ENCODE measurements at places on chromosomes 16 and 17.

- DNase-seq, result no peak
Observed at GRCh38 chr17:32792207-32792606, 84.7 kb downstream of the MYO1D start.

GRCh38 chr16:19715566-19715965, 2.5 kb downstream of the KNOP1 start:
- no peak for DNase-seq

DNA sequence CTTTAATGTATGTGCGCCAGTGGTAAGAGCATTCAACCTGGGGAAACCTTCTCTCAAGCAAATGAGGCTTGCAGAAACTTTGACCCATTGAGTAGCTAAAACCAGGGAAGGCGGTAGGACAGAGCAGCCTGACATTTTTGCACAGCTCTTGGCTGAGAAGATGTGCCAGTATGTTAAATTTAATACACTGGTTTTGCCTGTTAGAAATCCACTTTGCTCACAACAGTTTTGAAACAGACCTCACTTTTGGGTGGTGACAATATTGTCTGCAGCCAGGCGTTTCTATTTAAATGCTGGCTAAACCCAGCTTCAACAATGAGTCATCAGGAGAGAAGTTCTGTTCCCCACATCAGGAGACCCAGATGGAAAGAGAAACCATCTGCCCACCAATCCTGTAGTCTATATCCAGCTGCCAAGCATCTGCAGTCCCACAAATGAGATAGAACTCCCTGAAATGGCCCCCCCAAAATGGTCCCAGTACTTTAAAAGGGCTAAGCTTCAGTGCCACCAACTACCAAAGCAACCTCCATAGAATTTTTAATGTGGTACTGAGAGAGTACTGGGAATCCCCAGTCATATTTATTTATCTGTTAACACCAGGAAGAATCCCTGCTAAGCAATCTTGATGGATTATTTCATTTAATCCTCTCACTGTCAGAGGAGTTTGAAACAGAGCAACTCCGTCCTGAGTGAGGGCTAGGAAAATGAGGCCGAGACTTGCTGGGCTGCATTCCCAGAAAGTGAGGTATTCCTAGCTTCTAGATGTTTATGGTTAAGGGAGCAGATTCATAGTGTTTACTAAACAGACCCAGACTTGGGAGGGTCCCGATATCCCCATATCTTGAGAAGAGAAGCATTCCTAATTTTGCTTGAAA, 29.0 kb upstream of the CLEC3A start:
- peak; percentile 6 for DNase-seq

DNA sequence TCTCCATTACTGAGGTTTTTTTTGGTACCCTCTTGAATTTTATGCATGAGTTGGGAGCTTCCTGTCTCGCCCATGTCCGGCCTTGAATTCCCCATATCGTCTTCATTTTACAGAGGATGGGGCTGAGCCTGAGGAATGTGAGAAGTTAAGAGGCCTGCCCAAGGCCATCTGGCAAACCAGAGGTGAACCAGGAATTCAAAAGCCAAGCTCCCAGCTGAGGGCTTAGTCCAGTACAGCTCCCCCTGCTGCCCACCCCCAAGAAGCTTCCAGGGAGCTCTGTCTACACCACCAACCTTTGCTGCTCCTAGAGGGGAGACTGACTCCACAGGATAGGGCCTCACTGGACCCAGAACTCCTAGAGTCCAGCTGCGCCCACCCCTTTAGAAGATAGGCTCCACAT, 20.7 kb upstream of the C16orf78 start:
- DNase-seq, result peak; percentile 22

DNA sequence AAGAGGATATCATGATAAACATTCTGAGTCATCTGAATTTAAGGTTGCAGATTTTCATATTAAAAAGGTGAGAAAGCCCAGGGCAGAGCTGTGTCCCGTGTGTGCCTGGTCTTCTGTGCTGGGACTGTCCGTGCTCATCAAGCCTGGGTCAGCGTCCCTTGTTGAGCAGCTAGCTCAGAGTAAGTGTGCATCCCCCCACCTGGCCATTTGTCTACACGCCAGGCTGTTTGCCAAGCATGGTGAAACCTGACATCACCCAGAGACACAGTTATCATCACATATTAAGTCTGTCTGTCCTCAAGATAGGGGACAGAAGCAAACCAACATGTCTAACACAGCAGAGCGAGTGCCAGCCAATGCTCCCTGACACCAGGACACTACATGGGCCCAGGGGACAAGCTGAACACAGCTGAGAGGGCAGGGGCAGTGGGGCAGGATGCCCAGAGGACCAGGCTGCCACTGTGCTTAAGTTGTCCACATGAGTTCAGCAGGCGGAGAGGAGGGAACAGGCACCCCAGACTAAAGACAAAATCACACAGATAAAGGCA, 57.9 kb upstream of the CNEP1R1 start:
- no peak for DNase-seq

- peak; percentile 28 for DNase-seq
Observed at GRCh38 chr16:84357191-84357651, 11.1 kb upstream of the ATP2C2 start.

DNA sequence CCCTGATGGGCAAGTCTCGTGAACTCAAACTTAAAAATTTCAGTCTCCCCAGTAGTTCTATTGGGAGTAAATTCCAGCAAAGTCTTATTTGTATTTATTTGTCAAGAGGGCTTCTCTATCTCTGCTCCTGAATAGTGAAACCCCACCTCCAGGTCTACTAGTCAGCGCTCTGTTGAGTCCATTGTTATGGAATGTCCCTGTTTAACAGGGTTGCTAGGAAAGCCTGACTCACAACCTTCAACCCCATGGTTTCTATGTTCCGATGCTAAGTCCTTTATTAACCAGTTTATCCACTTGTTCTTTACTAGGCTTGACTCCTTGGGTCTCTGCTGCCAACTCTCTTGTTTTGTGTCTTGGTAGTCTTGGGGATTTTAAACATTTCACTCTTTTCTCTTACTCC, 250.7 kb upstream of the MYOCD start:
- DNase-seq, result peak; percentile 89

GRCh38 chr16:28104404-28104803, 40.9 kb upstream of the GSG1L start:
- no peak for DNase-seq

DNA sequence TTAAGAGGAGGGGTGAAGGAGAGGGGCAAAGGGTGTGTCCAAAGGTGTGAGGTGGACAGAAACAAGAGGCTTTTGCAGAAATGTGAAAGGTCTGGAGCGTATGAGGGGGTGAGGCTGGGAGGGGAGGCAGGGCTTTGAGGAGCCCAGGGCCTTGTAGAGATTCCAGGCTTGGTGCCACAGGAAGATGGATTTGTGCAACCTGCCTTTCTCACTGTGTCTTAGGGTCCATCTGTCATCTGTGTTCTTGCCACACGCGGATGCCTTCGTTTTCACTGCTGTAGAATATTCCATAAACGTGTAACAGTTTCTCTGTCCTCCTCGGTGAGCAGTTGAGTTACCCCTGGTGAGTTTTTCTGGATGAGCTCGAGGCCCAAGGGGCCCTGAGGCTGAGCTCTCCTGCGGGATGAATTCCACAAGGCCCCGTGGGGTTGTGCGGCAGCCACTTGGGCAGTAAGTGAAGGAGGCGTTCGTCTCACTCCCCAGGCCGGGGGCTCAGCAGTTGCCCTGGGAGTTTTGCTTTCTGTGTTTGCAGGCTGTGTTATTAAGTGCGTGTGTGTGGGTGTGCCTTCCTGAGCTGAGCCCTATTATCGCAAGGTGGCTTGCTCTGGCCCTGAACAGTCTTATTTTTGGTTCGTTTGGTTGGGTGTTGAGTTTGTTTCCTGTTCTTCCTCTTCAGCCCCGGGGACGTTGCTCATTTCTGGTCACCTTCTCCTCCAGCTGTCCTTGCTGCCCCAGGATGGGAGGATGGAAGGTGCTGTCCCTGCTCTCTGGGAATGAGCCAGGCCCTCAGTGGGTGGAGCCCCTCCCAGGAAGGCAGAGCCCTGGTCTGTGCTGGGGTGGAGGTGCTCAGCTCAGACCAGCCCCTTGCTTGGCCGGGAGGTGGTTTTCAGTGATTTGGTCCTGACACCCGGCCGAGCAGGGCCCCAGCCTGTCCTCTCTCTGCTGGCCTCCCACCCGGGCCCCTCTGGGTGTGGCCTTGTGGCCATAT, 28.4 kb downstream of the BAIAP2 start:
- no peak for DNase-seq

DNA sequence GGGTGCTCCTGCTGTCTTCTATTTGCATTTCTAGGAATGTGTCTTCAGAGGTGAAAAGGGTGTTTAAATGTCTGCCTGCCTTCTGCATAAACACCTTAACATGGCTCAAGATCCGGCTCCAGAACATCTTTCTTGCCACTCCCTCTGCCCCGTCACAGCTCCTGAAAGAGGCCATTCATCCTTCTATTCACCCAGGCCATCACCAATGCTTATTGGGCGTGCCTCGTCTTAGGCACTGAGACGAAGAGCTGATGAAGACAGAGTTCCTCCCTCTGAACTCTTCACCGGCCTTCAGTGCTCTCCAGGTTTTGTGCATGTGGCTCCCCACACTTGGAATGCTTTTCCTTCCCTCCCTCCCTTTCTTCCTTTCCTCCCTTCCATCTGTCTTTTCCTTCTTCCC, 386.7 kb downstream of the UTP18 start:
- no peak for DNase-seq

GRCh38 chr17:45666046-45666600, 118.0 kb upstream of the CRHR1 start:
- DNase-seq, result no peak

- no peak for DNase-seq
Observed at GRCh38 chr16:46729326-46729995, 18.7 kb downstream of the MYLK3 start.

DNA sequence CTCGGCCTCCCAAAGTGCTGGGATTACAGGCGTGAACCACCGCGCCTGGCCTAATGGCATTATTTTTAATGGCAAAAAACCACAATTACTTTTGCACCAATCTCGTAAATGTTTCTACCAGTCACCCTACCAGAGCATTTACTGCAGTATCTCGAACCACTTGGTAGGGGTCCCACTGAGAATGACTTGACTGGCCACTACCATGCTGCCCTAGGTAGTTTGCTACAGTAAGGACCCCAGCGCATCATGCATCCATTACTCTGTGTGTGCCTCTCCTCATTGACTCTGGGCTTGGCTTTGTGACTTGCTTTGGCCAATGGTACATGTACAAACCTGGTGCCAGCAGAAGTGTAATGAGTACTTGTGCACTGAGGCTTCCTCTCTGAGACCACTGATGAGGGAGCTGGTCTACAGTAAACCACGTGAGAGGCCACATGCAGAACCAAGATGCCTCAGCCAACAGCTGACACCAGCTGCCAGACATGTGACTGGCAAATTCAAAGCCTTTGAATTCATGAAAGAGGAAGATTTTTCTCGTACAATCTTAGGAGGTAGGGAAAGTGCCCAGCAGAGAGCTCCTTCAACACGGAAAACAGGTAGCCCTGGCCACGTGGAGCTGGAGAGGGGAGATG, 421.7 kb upstream of the C16orf82 start:
- no peak for DNase-seq

GRCh38 chr16:24966634-24967033, 48.5 kb downstream of the ARHGAP17 start:
- DNase-seq, result no peak

GRCh38 chr17:63221939-63222338, 224.2 kb downstream of the CYB561 start:
- DNase-seq, result no peak

DNA sequence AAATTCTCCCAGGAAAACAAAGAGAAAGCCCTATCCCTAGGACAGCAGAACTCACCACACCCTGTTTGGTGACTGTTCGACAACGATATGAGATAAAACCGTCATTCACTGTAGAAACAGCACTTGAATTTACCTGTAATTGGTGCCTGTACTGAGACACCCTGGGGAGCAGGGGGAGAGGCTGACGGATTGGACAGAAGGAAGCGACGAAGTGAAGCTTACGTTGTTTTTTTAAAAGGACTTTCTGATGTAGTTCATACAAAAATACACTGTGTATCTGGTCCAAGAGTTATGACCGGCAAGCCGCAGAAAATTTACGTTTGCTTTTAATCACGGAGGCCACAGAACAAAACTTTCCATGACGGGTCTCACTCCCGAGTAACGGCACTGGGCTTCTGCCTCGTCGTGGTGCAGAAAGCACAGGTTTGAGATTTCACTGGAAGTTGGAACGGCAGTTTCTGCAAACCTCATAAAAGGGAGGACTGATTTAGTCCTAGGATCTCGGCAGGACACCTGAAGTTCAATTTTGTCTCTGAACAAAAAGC, 9.7 kb downstream of the NXN start:
- DNase-seq, result peak; percentile 68

DNA sequence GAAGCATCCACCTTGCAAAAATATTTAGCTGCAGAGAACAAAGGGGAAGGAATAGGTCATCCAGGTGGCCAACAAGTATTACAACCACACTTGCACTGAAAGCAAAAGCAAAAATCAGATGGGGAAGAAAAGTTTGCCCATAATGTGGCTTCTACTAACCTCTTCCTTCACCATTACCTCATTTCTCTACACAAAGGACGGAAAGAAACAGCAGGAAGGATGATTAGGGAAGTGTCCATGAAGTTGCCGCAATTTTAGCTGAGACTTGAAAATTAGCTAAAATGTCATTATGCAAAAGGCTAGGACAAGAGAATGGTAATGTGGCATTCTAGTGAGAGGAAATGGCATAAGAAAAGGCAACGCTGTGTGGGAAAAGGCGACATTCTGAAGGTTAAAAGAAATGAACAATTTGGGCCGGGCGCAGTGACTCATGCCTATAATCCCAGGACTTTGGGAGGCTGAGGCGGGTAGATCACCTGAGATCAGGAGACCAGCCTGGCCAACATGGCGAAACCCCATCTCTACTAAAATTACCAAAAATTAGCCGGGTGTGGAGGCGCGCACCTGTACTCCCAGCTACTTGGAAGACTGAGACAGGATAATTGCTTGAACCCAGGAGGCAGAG, 13.7 kb downstream of the KANSL1 start:
- no peak for DNase-seq

- DNase-seq, result peak; percentile 13
Observed at GRCh38 chr16:57127037-57127763, 34.8 kb downstream of the CPNE2 start.

- no peak for DNase-seq
Observed at GRCh38 chr17:33895491-33895890, 359.6 kb upstream of the CCL2 start.

DNA sequence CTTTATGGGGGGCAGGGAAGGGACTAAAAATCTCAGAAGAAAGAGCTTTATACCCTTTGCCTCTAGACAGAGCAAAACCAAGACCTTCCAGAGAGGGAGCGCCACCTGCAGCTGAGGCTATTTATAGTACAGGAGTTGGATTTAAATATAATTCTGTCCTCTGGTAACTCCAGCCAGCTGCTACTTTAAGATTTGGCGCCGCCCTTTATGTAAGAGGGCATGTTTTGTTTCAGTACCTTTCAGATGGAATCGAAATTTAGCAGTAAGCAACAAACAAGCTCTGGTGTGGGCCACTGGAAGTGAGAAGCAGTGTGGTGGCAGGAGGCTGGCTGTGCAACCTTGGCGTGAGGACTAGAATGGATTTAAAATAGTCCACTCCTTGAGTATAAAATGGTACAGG, 5.2 kb upstream of the GUCY2D start:
- DNase-seq, result peak; percentile 35

DNA sequence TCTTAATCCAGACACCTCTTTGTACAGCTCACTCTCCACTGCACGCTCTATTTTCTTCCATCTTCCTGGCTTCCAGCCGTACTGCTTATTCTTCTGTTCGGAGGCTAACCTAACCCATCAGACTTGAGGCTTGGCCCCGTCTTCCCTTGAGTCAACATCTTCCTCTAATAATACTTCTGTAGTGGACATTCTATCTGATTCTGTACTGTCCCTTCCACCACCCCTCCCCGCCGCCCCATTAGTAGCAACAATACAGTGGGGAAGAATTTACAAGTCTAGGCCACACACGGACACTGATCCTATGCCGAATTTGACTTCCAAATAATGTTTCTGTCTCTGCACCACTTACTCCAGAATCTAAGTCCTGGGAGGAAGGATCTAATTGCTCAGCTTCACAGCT, 86.0 kb upstream of the TNRC6A start:
- no peak for DNase-seq

Measured in EH (cell line).